NCI-H1105 (cell line): ENCODE measurements at places on chromosomes 2 and 18.
A peak's percentile ranks its signal among the peaks of the same experiment; 100 is the strongest.

DNA sequence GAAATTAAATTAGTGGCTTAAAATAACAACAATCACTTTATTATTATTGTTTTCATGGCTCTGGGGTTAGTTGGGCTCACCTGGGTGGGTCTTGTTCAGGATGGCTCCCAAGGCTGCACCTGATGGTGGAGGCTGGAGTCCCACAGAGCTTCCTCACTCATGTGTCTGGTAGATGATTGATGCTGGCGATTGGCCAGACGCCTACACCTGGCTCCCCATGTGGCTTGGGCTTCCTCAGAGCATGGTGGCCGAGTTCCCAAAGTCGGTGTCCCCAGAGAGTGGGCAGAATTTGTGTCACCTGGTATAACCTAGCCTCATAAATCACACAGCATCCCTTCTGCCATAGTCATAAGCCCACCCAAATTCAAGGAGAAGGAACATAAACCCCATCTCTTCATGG lies 18.2 kb downstream of the DBI start:
- DNase-seq, result no peak

GRCh38 chr2:161178756-161179155 lies 18.5 kb downstream of the TANK start:
- DNase-seq, result no peak

DNA sequence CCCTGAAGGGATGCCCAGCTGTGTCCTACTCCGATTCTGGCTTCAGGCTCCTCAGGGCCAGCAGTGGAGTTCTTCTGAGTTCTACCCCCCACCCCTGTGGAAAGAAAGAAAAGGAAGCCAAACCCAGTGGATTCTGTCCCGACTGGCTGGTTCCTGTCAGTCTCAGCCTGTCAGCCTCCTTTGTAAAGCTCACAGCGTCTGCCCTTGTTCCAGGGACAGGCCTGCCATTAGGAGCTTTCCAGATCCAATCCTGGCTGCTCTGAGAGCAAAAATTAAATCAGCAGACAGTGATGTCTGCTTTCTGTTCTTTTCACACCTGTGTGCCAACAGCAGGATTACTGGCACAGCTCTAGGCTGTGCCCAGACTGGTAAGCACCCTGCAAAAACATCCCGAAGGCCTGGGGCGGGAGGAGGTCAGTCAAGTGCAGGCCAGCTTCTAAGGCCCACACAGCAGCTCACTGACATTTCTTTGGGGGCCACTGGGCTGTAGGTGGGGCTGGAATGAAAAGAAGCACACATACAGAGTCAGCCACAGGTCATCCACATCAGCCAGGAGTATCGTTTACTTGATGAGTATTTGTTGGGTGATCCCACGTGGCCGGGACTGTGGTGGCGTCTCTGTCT lies 69.1 kb downstream of the EHD3 start:
- no peak for DNase-seq

GRCh38 chr2:138829326-138829919 lies 49.2 kb upstream of the NXPH2 start:
- DNase-seq, result peak; percentile 11

DNA sequence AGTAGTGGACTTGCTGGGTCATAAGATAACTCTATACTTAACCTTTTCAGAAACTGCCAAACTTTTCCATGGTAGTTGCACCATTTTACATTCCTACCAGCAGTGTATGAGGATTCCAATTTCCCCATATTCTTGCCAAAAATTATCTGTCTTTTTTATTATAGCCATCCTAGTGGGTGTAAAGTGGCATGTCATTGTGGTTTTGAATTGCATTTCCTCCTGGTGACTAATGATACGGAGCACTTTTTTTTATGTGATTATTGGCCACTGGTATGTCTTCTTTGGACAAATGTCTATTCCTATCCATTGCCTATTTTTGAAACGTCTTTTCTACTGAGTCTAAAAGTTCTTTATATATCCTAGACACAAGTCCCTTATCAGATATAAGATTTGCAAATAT lies 44.3 kb downstream of the CACNB4 start:
- DNase-seq, result no peak

DNA sequence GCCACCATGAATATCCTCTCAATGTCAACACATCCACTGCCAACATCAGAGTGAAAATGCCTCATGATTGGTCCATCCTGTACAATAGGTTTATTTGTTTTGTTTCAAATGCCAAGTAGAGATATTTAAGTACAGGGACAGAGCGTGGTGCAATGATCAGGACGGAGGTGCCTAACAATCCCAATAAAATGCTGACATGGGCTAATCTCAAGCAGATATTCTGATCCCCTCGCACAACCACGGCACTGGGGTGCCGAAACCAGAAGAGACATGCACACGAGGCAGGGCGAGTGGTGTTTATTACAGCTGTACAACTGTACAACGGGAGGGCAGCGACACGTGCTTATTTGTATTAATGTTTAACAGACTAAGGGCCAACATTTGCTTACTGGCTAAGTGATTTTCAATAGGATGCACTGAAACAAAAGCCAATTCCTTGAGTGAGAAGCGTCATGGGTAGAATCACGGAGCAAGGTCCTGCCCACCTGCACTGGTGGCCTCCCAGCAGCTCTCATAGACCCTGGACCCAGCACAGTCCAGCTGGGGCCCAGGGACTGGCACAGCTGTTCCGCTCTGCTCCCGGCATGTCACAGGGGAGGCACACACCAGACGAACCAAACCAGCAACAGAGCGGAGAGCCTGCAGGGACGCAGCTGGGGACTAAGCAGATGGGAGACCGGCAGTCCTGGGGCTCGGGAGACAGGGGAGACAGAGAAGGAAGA lies 101.4 kb downstream of the HDAC4 start:
- DNase-seq, result no peak
